ENCODE measurements at places on chromosomes 16 and 17.

- no peak for DNase-seq
- no peak overlapping the region for H3K4me3 ChIP-seq
- no peak overlapping the region for H3K27ac ChIP-seq
- no peaks in the 10 kb centered on the region for H3K4me1 ChIP-seq
- H3K36me3 ChIP-seq: no peaks in the 10 kb centered on the region
Observed at GRCh38 chr16:66846831-66847230, 2.6 kb downstream of the CA7 start.

DNA sequence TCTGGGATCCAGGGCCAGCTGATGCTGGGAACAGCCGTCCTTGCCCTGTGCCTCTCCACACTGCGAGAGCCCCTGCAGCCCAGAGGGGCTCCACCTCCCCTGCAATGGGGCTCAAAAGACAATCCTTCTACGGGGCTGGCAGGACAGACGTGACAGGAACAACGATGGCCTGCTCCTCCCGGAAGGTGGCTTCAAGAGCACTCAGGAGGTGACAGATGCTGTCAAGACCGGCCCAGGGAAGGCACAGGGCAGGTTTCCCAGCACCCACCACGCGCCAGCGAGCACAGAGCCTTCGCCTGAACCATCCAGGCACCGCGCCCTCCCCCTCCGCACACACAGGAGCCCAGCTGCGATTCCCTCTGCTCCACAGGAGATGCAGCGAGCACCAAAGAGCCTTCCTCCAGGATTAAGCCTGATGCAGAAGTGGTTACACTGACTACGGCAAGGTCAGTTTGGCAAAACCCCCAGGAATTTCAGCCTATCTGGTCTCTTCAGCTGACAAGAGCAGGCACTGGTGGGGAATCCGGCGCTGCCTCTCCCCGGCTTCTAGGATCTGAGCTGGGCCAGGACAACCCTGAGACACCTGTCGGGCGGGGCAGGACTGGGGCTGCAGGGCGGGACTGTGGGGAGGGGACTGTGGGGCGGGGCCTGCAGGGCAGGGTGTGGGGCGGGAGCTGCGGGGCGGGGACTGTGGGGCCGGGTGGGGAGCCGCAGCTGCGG lies 103.4 kb downstream of the ZNF778 start:
- H3K36me3 ChIP-seq: no peaks in the 10 kb centered on the region
- H3K27ac ChIP-seq: peak overlapping the region; percentile 86
- no peaks in the 10 kb centered on the region for H3K27me3 ChIP-seq
- H3K4me1 ChIP-seq: peaks cover 93% of the 10 kb centered on the region
- peak overlapping the region; percentile 14 for H3K4me3 ChIP-seq

GRCh38 chr17:66583112-66583748 lies 251.7 kb upstream of the CACNG5 start:
- no peak overlapping the region for H3K4me3 ChIP-seq
- peaks cover 26% of the 10 kb centered on the region for H3K4me1 ChIP-seq
- DNase-seq: no peak

DNA sequence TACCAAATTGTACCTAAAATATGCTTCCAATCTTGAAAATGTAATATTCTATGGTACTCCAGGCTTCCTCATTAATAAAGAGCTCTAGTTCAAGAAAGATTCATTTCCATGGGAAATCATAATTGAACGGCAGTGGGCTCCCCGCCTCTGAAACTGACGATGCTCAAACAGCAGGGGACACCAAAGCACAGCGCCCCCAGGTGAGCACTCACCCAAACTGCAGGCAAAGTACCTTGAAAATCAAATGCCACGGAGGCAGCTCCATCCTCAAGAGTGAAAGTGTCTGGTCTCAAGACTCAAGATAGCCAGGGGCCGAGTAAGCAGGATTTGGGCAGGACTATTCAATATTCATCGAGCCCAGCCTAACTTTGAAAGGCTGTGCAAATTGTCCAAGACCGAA lies 217.4 kb upstream of the TNRC6C start:
- 0 out of 2 replicates have a peak, but pooled peaks cover 3% of the 10 kb centered on the region for H3K27me3 ChIP-seq
- DNase-seq: no peak
- peaks cover 8% of the 10 kb centered on the region for H3K4me1 ChIP-seq
- no peaks in the 10 kb centered on the region for H3K36me3 ChIP-seq

GRCh38 chr17:36600465-36600864 lies 918 bp upstream of the MRM1 start:
- no peak overlapping the region for H3K4me3 ChIP-seq
- peaks cover 7% of the 10 kb centered on the region for H3K4me1 ChIP-seq
- no peak for DNase-seq
- H3K27me3 ChIP-seq: no peaks in the 10 kb centered on the region

- H3K27ac ChIP-seq: no peak overlapping the region
- no peak overlapping the region for H3K4me3 ChIP-seq
- DNase-seq: no peak
- H3K27me3 ChIP-seq: no peaks in the 10 kb centered on the region
- no peaks in the 10 kb centered on the region for H3K4me1 ChIP-seq
Observed at GRCh38 chr16:88355389-88356123, 27.2 kb upstream of the ZNF469 start.

DNA sequence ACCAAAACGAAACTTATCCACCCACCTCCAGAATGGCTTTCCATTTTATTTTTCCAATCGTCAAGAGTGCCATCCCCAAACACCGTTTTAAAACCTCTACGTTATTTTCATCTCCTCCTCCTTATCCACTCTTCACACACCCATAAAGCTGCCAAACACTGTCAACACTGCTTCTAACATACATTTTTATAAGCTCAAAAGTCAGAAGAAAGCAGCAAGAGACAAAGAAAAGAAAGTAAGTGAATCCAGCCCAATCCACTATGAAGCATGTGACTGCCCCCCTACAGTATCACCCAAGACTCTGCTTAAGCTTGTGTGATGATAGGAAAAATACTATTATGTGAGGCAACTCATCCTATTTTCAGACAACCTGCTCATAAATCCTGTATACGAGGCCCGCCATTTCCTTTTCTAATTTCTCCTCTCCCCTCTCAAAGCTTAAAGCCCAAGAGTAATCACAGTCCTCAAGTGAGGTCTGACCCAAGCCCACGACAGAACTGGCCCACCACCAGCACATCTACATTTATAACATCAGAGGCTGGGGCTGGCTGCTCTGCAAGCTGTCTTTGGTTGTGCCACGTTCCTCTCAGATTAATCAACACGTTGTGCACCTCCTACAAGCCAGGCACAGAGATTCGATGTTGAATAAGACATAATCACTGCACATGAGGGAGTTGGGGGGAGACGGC lies 16.3 kb downstream of the USP31 start:
- H3K4me3 ChIP-seq: no peak overlapping the region
- H3K36me3 ChIP-seq: no peaks in the 10 kb centered on the region
- peaks cover 15% of the 10 kb centered on the region for H3K4me1 ChIP-seq

DNA sequence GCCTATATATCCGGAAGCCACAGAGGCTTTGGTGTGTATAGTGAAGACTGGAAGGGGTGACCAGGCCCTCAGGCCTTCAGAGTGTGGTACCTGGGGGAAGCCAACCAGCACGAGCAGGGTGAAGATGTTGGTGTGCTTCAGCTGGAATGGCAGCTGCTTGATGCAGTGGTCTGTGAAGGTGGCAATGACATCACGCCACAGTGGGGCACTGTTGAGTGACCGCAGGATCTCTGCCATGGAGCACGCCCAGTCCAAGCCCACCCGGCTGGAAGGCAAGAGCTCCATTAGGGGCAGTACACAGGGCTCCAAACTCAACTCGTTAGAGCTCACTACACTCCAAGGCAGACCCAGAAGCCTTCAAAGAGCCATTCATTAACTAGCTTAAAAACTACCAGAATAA lies 68.5 kb upstream of the ATP2A3 start:
- no peak for DNase-seq
- H3K4me1 ChIP-seq: no peaks in the 10 kb centered on the region
- no peaks in the 10 kb centered on the region for H3K36me3 ChIP-seq
- no peak overlapping the region for H3K4me3 ChIP-seq
- no peaks in the 10 kb centered on the region for H3K27me3 ChIP-seq

DNA sequence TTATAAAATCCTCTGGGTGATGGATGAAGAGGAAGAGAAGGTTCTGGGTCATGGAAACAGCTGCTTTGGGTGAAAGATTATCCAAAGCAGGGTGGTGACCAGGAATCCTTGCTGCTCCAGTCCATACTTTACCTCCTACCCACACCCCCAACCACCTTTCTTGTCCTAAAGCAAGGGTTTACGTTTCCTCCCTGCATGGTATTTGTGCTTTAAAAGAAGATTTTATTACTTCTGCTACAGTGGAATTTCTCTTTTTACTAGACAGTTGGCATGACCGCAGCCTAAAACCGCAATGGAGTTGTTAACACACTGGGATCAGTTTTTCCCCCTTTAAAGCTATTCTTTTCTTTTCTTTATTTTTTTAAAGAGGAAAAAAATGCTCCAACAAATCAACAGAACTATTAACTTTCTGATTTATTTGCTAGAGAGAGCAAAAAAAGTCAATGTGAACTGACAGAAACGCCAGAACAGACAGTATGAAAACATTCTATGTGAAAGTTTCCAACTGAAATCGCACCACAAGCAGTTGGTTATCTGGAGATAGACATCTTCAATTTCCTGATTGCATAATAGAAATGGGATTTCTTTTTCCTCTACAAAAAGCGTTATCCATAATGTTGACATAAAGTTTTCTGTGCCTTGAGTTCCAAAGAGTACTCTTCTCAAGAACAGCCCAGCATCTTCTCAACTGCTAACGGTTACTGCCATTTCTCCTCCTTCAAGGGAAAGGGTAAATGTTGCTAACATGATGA lies 236.0 kb downstream of the IRX3 start:
- H3K36me3 ChIP-seq: no peaks in the 10 kb centered on the region
- H3K4me1 ChIP-seq: no peaks in the 10 kb centered on the region
- H3K27me3 ChIP-seq: no peaks in the 10 kb centered on the region
- no peak overlapping the region for H3K27ac ChIP-seq
- no peak overlapping the region for H3K4me3 ChIP-seq

- no peak overlapping the region for H3K27ac ChIP-seq
- no peak for DNase-seq
- no peak overlapping the region for H3K4me3 ChIP-seq
- H3K4me1 ChIP-seq: no peaks in the 10 kb centered on the region
- no peaks in the 10 kb centered on the region for H3K36me3 ChIP-seq
Observed at GRCh38 chr16:72793017-72793416, 254.9 kb downstream of the ZFHX3 start.
